Stimulated activated CD4-positive, alpha-beta T cell treated with anti-CD3 and anti-CD28 coated beads, TNF-alpha, amount 100 ng/mL, for 4 hours (primary cell): ENCODE measurements at places on chromosomes 4 and X.

- DNase-seq: no peak
Measured at GRCh38 chrX:42615161-42615563, 162.8 kb downstream of the PPP1R2C start.

DNA sequence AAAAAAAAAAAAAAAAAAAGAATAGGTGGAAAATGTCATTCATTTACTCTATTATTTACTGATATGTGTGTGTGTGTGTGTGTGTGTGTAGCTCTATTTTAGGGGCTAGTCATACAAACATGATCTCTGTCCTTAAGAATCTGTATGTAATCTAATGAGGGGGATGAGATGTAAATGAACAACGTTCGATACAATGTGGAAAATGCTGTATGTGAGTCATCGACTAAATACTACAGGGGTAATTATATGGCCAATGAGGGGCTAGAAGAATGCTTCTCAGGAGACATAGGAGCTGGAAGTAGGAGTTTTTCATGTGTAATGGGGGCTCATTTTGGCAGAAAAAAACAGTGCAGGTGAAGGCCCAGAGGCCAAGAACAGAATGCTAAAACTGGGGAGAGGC, 41.9 kb downstream of the LEF1 start:
- no peak for DNase-seq

GRCh38 chrX:73563738-73564068, 706 bp downstream of the CHIC1 start:
- no peak for DNase-seq

- no peak for DNase-seq
Measured at GRCh38 chr4:22202975-22203710, 254.6 kb upstream of the KCNIP4 start.

DNA sequence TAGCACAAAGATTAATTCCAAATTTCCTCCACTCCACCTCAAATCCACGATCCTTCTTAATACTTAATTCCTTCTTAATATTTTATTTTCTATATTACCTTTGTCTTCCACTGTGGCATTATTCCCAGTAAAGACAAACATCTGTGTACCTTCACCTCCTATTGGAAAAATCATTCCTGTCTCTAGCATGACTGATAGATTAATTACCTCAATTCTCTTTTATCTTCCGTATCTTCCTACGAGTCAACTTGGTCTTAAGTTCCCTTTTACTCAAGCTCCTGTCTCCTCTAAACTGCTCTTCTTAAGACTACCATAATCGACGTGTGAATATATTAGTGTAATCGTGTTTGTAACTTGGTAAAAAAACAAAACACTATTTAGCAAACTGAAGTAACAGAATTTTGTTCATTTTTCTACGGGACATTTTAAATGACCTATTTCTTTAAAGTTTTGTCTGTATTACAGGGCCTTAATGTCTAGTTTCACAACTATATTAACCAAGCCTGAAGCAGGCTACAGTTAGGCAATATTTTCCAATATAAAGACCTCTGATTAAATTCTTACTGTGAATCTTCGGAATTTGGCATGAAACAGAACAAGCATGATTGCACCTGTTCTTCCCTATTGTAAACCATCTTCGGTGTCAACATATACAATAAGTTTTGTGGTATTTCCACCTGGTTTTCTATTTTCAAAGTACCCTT, 1.1 kb upstream of the USP38 start:
- no peak for DNase-seq

GRCh38 chr4:76811604-76812412, 86.1 kb downstream of the SOWAHB start:
- no peak for DNase-seq

DNA sequence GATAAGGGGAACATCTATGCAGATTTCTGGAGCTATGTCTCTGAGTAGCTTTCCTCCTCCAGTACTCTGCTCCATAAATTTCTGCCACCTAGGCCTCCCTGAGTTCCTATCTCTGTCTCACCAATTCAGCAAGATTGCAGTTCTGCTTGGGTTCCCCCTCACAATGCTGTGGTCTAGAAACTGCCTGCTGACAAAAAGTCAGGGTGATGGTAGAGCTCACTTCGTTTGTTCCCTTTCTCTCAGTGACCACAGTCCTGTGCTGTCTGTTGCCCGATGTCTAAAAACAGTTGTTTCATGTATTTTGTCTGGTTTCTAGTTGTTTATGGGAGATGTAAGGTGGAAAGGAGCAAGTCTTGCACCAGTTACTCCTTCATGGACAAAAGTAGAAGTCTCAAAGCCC, 41.1 kb downstream of the AMMECR1 start:
- DNase-seq: no peak

- no peak for DNase-seq
Measured at GRCh38 chr4:120084327-120084726, 17.7 kb upstream of the MAD2L1 start.

- DNase-seq: no peak
Measured at GRCh38 chr4:153468587-153468986, 2.4 kb downstream of the TMEM131L start.

DNA sequence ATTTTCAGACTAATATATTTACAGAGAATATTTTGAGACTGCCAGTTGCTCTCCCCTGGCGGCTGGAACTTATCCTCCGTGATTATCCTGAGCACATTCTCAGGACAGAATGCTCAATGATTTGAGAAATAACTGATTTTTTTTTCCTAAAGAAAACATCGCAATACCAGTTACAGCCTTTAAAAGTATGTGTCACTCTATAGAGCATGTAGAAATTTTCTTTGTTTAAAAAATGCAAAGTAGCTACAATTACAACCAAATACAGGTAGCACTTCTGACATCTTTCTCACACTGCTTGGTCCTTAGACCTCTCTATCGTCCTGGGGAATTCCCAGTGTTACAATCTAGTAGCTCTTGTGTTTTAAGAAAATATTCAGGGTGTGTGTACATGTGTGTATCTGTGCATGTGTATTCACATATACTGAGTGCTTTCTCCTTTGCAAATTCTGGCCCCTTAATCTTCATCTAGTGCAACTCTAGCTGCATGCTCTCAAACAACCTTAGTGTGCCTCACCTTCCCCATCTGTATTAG, 13.8 kb downstream of the APBB2 start:
- no peak for DNase-seq

DNA sequence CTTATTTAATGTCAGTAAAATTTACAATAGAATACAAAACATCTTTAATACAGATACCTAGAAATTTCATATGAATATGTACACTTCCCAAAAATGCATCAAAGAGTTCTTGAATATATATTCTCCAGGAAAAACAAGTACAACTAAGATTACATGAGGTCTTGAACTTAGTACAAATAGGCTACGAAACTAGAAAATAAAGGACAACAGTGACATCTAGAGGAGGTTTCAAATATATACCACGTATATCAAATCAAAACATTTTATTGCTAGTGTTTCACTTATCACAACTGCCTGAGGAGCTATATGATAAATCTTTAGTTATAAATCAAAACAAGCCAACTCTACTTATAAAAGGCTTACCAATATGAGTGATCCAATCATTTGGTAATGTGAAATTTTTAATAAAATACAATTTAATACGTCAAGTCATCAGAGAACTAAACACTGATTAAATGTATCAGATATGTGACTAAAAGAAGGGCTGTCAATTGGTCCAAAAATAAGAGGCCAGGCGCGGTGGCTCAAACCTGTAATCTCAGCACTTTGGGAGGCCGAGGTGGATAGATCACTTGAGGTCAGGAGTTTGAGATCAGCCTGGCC, 36.6 kb downstream of the ANAPC10 start:
- no peak for DNase-seq
